Stimulated activated CD4-positive, alpha-beta T cell treated with anti-CD3 and anti-CD28 coated beads, Interleukin-1b, Interleukin-23, amount 100 ng/mL, for 24 hours (primary cell): ENCODE measurements at places on chromosomes 11 and 22.

DNA sequence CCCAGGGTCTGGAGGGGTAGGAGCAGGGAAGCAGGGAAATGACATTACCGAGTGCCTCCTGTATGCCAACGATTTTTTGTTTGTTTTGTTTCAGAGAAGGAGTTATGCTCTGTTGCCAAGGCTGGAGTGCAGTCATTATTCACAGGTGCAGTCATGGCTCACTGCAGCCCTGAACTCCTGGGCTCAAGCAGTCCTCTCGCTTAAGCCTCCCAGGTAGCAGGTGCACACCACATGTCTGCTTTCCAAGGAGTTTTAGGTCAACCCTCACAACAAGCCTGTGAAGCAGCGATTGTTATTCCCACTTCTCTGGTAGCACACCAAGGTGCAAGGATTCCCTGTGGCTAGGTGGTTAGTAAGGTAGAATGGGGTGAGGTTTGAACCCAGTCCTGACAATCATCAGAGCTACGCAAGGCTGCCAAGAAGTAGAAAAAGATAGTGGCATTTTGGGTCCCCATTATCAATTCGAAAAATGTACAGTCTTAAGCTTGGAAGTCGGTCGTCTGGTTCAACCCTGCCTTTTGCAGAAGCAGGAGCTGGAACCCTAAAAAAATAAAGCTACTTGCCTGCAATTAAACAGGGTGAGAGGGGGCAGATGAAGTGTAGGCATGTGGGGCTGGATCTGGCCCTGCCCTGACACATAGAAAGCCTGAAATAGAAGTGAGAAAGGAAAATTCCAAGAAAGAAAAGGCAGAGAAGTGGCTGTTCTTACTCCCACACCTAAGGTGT is 9.1 kb downstream of the UCP3 start:
- no peak for DNase-seq

DNA sequence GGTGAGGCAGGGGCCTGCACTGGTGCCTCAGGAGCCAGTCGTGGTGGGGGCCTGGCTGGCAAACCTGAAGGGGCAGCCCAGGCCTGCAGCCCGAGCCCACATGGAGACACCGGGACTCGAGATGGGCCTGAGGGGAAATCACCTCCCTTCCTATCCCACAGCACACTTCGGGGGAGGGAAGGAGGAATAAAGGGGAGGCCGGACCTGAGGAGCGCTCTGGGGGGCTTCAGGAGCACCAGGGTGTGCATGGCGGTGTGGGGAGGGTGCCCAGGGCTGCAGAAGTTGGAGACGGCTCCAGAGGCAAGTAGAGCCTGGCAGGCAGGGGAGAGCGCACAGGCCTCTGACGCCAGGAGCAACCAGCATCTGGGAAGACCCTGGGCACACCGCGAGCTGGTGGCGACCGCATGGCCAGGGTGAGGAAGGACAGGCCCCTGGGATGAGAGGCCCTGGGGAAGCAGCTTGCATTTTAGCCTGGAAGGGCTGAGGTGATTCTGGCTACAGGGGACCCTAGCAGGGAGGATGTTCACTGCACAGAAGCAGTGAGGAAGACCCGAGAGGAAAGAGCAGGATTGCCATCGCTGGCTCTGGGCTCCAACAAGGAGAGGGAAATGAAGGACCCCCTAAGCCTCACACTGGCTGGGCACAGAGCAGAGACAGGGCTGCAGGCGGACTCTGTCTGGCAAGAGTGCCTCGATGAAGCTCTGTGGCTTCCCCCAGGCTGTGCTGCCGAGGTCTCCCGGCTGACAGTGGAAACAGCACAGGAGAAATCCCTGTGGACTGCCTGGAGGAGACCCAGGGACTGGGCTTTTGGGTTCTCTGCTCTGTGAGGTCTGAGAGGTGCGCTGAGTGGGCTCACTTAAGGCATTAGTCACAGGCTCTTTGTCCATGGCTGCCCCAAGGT is 457.7 kb downstream of the BRD1 start:
- no peak for DNase-seq

DNA sequence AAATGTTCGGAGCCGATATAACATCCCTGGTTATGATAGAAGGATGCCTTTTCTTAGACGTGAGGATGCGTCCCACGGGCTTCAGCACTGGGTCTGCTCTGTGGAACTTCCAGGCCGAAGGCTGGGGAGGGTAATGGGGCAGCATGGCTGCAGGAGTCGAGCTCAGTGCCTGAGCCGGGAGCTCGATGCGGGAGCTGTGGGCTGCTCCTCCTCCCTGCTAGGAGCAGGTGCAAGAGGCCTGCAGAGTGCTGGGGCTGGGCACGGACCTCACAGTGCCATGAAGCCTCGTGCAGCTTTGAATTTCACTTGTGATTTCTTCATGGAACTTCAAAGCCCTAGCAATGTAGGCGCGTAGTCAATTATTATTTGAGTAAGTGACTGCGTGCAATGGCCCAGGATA is 6.0 kb downstream of the TUBA8 start:
- DNase-seq, result no peak

GRCh38 chr11:88178191-88178590 is 2.9 kb upstream of the RAB38 start:
- DNase-seq, result no peak

DNA sequence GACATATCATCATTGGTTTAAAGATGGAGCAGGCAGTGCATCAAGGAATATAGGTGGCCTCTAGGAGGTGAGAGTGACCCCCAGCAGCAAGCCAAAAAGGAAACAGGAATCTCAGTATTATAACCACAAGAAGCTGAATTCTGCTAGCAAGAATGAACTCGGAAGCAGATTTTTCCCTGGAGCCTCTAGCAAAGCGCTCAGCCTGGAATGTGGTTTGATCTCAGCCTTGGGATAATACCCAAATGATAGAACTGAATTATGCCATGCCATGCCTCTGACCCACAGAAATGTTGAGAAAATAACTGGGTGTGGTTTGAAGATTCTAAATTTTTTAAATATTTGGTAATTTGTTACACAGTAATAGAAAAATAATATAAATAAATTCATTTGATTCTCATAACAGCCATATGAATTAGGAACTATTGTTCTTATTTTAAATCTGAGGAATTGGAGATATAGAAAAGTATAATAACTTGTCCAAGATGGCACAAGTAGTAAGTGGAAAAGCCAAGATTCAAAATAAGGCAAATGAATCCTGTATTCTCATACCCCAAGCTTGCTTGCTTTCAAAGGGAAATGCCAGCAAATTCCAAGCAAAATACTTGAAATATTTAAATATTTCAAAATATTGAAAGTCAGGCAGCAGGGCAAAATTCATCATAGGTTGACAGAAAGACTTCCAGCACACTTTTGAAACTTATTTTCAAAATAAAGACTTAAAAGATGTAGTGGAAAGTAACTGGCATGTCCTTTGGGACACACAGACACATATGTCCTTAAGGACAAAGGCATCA is 567.4 kb downstream of the KCNA4 start:
- DNase-seq, result no peak

DNA sequence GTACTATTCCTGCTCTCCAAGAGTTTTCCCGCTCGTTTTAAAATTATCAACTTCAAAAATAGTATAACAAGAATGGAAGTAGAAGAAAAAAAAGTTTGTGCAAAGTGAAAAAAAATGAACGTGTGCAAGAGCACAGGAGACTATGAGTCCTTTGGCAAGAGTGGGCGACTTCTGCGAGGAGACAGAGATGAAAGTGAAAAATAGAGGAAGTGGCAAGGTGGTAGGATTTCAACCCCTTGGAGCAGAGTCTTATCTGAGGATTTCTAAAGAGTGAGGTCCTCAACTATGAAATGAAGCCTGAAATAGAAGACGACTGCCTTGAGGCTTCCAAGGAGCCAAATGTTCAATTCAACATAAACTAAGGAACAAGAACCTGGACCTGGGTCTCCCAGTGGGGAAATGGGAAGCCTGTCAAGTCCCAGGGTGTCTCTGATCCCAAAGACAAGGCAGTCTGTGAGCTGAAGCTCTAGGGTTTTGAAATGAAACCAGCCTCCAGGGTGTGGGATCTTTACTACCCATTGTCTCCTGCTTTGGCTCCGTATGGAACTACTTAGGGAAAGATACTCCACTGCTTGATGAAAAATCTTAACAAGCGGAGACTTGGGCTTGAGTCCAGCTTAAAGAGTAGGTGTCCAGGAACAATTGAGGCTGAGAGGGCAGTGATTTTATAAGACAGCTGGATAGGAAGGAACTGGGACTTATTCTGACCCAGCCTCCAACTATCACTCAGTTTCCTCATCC is 4.8 kb downstream of the P4HA3 start:
- DNase-seq, result no peak

- no peak for DNase-seq
These were observed 175.0 kb upstream of the NCAM1 start for GRCh38 chr11:112786196-112786595.

DNA sequence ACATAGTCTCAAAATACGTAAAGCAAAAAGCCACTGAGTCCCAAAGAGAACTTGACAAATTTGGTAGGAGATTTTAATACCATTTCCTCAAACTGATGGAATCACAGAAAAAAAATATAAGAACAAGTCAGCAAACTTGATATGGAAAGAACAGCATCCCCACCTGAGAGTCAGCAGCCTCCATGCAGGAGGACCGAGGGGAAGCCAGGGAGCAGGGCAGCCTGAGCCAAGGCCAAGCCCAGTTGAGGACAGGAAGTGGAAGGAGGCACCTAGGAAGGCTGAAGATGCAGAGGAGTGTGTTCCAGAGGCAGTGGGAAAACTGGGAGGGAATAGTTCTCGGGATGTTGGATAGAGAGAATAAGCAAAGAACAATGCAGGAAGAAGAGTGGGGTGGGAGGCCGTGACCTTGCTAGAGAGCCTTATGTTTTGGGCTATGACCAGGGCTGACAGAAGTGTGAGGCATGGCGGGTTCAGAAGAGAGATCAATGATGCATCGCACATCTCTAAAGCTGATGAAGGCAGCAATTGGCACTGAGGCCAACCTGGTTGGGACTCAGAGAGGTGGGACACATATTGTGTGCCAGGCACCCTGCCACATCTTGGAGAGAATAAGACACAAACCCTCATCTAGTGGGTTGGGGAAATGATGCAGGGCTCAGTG is 15.4 kb downstream of the APOA4 start:
- DNase-seq, result no peak

GRCh38 chr22:34950489-34950888 is 115.5 kb upstream of the ISX start:
- no peak for DNase-seq

DNA sequence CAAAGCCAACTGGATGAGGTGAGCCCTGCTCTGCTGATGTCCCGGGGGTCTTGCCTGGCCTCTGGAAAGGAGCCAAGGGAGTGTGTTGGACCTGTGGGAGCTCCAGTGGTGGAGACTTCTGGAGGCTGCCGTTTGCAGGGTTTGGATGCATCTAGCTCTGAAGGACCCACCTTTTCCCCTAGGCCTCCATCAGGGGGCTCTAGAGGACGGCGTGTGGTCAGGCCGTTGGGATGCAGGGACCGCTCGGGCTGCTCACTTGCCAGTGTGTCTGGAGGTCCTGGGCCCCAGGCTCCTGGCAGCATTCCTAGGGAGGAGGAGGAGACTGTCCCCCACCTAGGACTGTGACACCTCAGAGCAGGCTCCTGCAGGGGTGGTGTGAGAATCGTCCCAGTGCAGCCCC is 58.3 kb downstream of the PRDM11 start:
- no peak for DNase-seq

- DNase-seq, result no peak
These were observed 764.8 kb upstream of the LUZP2 start for GRCh38 chr11:23732026-23732425.

DNA sequence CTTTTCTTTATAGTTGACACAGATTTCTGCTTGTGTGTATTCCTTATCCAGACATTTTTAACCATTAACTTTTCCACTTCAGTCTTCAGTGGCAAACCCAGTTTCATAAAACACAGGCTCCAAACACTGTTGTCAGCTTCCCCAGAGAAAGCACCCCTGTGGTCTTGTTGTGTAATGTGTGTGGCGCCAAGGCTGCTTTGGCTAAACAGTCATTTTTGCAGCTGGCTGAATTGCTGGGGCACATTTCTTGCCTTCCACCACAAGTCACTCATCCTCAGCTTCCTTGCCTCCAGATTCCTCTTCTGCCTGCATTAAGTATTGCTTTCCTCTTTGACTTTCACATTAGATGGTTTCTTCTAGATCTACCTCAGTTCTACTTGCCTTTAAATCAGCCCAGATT is 40.5 kb downstream of the ARHGAP1 start:
- DNase-seq, result no peak

GRCh38 chr11:62710001-62710345 is 2.5 kb downstream of the GNG3 start:
- peak; percentile 9 for DNase-seq

- no peak for DNase-seq
These were observed 72.0 kb downstream of the RPUSD4 start for GRCh38 chr11:126139111-126140091.

DNA sequence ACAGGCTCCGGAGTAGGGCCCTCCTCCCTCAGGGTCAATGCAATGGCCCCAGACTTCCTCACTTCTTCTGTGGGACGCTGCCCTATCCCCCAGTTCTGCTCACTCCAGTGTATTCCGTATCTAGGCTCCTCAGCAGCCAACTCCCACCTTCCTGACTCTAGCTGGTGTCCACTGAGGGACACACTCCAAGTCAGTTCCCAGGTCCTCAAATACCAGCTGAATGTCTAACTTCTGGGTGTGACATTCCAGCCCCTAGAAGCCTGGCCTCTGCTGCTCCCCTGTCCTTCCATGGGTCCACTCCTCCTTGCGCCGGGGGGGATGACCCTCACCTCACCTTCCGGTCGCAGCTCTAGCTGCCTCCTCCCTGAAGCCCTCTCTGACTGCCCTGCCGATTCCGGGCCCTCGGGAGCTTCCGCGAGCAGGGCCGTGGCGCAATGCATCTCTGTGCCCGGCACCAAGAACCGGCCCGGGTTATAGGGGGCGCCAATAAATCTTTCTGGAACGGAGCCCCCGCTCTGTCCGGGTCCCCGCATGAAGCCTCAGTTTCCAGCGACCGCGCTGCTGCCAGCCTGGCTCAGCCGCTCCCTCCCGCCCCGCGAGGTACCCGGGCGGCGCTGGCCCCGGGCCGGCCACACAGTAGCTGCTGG is 15.4 kb downstream of the BAD start:
- DNase-seq, result no peak

- no peak for DNase-seq
These were observed 149.7 kb upstream of the CADM1 start for GRCh38 chr11:115653926-115654325.

- DNase-seq, result no peak
These were observed 3.1 kb downstream of the MOB2 start for GRCh38 chr11:1483445-1483961.

DNA sequence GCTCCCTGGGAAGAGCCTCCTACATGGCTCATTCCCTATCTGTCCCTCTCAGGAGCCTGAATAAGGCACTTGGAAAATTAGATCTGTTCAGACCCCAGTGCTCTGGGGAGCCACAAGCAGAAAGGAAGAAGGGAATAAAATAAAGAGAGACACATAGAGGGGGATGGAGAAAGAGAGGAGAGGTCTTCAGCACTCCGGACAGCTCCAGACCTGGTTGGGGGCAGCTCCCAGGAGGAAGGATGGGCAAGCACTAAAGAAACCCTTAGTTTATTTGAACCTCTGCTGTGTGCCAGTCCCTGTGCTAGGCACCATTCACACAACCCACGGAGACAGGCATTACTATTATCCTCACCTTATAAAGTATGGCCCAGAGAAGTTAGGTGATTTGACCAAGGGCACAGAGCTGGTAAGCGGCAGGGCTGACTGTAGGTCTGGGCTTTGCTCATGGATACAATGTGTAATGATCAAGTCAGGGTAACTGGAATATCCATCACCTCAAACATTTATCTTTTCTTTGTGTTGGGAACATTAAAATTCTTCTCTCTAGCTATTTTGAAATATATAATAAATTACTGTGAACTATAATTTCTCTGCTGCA is 53.7 kb upstream of the LRRC32 start:
- DNase-seq, result no peak

- DNase-seq, result no peak
These were observed 58.4 kb upstream of the NUP50 start for GRCh38 chr22:45105281-45105702.

GRCh38 chr11:59801981-59802638 is 8.5 kb downstream of the MRPL16 start:
- DNase-seq, result no peak
